ENCODE measurements at places on chromosomes 4 and X.

GRCh38 chrX:65769564-65770292, 102.3 kb downstream of the MSN start:
- no peak for DNase-seq

GRCh38 chrX:10538831-10539230, 81.6 kb downstream of the MID1 start:
- DNase-seq, result no peak

GRCh38 chr4:170374770-170375169, 285.0 kb upstream of the AADAT start:
- peak; percentile 4 for DNase-seq

DNA sequence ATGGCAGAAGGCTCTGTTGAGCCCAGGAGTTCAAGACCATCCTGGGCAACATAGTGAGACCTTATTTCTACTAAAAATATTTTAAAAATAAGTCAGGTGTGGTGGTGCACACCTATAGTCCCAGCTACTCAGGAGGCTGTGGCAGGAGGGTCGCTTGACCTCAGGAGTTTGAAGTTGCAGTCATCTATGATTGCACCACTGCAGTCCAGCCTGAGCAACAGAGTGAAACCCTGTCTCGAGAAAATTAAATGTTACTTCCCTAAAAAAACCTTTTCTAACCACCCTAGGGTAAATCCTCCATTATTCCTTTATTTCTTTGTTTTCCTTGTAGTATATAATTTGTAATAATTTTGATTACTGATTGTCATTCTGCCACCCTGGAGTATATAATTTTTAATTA, 7.9 kb downstream of the FAM200B start:
- DNase-seq, result no peak

DNA sequence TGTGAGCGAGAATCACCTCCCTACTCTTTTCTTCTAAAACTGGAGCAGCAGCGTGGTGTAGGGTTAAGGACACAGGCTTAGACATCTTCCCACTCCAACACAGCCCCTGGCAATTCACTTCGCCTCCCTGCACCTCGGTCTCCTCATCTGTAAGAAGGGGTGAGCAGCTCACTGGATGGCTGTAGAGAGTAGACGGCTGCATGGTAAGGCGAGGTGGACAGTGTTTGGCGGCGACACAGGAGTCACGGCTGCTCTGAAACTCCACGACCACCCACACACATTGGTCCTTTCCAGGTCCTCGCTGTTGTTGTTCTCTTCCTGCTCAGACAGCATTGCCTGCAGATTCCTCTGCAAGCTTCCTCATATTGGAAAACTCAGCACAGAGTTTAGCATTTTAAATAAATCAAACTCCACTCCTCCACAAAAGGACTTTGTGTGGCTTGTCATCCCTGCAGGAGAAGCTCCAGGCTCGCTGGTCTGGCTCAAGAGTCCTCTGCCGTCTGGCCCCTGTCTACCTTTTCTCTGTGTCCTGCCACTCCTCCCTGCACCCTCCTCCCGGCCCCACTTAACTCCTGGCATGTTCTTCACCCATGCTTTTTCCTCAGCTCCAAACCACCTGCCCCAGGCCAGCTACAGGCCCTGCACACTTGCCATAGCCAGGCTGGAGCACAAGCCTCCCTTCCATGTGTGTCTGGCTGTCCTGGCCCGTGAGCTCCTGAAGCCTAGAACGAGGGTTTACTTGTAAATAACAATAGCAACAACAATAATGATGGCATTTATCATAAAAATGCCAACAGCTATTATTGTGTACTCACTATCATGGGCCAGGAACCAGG, 41.3 kb upstream of the CRMP1 start:
- no peak for DNase-seq

DNA sequence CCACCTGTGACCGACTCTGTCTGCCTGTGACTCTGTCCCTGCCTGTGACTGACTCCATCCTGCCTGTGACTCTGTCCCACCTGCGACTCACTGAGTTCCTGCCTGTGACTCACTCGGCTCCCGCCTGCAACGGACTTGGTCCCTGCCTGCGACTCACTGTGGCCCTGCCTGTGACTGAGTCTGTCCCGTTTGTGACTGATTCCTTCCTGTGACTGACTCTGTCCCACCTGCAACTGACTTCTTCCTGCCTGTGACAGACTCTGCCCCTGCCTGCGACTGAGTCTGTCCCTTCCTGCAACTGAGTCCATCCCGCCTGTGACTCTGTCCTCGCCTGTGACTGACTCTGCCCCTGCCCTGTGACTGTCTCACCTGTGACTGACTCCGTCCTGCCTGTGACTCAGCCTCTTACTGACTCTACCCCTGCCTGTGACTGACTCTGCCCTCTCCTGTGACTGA, 9.6 kb upstream of the UVSSA start:
- DNase-seq, result no peak

- DNase-seq, result no peak
Measured at GRCh38 chr4:127251423-127251822, 381.3 kb upstream of the INTU start.

DNA sequence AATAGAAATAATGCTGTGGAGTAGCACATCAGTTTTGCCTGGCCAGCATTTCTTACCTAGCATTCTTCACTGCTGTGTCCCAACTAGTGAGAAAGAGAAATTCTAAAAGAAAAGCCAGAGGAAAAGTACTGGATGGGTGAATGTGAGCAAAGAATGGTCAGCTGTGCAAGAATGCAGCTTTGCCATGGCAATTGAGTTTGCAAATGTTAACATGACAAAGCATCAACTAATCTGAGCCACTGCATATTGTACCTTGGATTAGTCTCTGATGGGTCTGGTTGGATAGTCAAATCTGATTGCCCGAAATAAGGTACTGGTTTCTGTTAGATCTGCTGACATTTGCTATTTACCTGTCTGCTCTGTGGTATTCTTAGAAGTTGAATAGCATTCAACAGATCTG, 38.7 kb downstream of the ADD1 start:
- DNase-seq, result no peak

- DNase-seq, result no peak
Measured at GRCh38 chrX:39935411-39936064, 162.2 kb downstream of the BCOR start.

DNA sequence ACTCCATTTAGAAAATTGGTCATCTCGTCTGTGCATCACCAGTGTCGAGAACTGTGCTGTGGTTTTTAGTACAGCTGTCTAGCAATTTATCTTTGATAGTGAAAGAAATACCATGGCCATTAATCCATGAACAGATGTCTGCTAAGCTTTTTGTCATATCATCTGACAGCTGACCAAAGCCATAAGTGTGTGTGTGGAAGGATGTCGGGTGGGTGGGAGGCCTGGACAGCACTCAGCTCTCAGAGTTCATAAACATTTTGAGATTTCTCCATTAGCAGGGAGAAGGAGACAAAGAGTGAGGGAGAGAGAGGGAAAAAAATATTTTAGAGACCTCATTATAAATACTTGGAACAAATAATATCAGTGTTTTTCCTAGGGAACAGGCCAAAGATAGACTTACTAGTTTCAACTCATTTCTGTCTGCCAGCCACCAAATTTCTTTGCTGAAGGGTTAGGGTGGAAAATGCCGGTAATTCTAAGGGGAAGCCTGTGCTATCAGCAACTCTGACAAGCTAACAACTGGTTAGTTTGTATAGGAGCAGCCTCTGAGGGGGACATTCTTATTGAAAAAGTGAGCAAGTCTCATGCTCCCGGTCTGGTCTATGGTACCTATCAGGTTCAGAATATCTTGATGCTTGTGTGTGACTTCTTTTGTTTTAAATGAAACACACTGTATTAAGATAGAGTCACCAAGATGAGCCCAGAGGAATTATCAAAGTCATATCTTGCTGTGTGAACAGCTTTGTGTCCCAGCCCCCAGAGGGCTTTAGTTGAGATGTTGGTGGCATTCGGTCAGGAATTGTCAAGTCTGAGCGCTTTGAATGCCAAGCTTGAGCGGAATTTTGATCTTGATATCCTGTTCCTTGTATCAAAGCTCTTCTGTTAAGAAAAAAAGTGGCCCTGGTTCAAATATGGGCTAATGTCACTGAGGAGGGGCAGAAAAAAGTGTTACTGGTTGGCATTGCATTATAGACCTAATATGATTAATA, 41.9 kb upstream of the PDLIM3 start:
- no peak for DNase-seq

DNA sequence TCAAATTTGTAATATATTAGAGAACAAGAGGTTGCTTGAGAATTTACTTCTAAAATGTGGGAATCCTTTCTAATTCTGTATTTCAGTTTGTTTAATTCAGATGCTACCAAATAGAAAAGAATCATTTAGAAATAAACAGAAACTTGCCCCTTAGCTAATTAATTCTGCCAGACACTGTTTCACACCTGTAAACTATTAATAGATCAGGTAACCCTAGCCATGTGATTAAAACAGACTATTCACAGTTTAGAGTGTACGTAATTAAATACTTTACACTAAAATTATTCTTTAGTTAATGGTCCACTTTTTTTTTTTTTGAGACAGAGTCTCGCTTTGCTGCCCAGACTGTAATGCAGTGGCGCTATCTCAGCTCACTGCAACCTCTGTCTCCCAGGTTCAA, 124.0 kb downstream of the PTPN13 start:
- no peak for DNase-seq

DNA sequence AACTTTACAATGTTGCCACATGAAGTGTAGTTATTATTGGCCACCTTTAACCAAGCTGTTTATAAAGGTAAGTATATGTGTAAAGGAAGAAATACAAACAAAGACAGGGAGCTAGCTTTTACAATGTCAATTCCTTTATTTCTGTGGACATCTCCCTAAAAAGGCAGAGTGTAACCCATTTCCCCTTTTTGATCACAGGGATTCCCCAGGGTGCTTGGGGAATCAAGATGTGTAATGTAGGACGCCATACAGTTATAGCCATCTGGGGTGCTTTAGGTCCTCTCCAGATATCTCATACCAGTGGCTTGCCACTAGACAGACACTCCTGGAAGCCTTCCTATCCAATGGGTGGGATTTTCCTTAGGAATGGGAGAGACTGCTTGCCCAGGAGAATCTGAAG, 4.2 kb upstream of the CUL4B start:
- no peak for DNase-seq

GRCh38 chr4:148273501-148273986, 168.7 kb downstream of the NR3C2 start:
- DNase-seq, result peak; percentile 45

- DNase-seq, result no peak
Measured at GRCh38 chrX:133923113-133923512, 62.3 kb downstream of the GPC3 start.

DNA sequence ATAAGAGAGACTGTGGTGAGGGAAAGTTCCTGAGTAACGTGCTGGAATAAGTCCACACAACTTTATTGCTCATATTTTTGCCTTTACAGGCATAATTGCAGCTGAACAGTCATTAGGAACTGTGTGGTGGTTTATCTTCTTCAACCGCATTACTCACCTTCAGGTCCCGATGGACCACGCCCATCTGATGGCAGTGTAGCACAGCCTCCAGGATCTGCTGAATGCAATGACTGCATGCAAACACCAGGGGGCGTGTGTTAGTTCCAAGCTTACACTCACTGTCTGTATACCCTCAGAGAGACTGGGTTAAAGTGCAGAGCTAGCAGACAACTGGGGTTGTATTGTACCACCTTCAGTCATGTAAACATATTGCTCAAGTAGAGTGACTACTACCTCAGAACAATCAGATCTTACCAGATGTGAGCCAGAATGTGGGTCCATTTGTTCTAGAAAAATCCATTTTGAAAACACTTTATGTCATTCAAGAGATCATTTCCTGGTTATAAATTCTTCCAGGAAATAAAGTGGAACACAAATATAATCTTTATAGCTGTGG, 214.0 kb downstream of the CAMK2D start:
- DNase-seq, result peak; percentile 73

All from hematopoietic multipotent progenitor cell treated with erythropoietin and hydrocortisone succinate and interleukin-3 and kit ligand, for 15 days (in vitro differentiated cells).